GM12892 (cell line): ENCODE measurements at places on chromosomes 5 and 9.
A peak's percentile ranks its signal among the peaks of the same experiment; 100 is the strongest.

DNA sequence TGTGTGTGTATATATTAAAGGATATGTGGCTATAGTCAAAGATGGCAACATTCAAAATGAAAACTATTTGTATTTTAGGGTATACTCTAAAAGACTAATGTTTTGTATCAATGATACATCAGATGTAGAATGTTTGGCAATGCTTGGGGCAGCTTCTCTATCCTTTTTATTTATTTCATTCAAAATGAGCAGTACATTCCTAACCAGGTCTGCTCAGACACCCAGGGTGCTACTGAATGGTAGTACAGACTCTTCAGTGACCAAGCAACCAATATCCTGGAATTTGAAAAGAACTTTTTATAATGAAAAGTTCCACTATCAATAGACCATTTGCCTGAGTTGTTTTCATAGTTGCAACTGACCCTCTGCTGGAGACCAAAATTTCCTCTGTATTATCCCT is 23.9 kb downstream of the MEGF9 start:
- no peak for DNase-seq

DNA sequence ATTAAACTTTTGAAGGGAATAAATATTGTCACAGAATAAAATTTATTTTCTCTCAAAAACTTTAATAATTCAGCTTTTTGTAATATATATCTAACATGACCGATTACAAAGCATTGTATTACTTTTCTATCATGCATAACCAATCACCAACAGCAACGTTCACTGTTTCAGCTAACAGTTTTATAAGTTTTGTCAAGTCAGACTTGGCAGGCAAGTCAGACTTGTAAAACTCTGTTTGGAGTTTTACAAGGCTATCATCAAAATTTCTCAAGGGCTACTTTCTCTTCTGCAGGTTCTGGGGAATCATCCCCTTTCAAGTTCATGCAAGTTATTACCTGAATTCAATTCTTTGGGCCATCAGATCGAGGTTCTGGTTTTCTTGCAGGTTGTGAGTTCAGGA is 347.2 kb downstream of the CTNND2 start:
- DNase-seq = no peak

GRCh38 chr9:75845806-75846205 is 44.7 kb upstream of the PCSK5 start:
- no peak for DNase-seq

DNA sequence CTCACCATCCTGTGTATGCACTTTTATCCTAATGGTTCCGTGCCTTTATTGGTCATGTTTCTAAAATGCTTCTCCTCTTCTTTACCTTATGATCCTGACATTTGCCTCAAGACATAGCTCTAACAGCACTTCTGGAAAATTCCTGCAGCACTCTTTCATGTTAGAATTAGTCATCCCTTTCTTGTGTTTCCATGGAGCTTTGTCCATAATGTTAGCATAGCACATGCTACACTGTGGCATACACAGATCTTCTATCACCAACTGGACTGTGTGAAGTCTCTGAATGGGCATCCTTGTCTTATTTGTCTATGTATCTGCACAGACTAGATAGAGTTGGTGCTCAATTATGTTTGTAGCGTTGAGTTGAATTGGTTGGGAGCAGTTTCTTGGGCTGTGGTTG is 2.0 kb downstream of the SCGB3A2 start:
- DNase-seq = no peak

DNA sequence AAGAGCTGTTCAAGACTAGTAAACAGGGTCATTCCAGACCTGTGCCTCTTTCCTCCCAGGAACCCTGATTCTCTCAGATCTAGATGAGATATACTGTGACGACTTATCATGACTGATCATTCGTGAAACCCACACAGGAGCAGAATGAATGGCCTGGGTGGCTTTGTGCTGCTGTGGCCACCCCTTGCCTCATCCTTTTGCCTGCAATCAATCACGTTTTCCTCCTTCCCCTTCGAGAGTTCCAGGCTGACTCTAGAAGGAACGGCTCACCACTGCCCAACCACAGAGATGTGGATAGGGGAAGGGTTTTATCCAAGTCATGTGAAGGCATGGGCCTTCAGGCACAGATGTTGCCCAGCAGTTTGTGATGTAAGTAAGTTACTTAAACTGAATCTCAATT is 5.8 kb downstream of the ANXA6 start:
- DNase-seq = no peak

DNA sequence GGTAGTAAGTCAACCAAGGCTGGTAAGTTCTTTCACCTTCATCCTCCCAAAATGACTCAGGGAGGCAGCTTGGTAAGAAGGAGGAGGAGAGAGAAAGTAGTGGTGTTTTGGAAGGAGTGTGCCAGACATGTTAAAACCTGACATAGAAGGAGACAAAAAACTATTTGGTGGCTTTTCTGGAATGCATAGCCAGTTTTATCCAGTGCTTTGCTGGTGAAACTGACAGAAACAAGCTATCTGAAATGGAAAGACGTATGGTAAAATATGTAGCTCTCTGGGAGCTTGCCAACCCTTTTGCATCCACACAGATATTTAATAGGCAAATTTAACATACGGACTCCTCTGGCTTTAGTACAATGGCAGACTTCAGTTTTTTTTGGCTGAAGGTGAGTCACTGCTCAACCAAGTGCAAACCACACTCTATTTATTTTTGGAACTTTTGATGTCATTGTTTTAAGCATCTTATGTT is 45.4 kb downstream of the RAB14 start:
- peak; percentile 13 for DNase-seq

DNA sequence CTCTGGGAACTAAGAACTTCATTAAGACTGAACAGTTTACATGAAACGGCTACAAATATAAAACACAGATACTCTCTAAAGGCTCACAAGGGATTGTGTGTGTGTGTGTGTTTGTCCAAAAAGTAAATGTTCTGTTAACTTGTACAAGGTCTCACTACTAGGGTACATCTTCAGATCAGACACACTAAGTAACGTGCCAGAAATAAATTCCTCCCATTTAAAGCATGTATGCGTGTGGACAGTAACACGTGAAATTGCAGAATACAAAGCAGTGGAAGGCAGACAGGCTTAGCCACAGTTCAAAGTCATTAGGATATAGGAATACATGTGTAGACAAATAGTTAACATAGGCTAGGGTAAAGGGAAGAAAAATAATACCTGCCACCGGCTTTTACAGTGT is 1.8 kb downstream of the BNC2 start:
- no peak for DNase-seq

- DNase-seq = no peak
Observed at GRCh38 chr5:162283609-162284008, 216.0 kb downstream of the GABRG2 start.

- DNase-seq = no peak
Observed at GRCh38 chr5:123157791-123158581, 68.9 kb downstream of the PRDM6 start.

- DNase-seq = no peak
Observed at GRCh38 chr5:171409164-171410136, 10.0 kb upstream of the FGF18 start.

- DNase-seq = peak; percentile 95
Observed at GRCh38 chr9:137295238-137295811, 6.7 kb downstream of the NRARP start.

- DNase-seq = no peak
Observed at GRCh38 chr5:173751266-173751600, 134.8 kb upstream of the BOD1 start.

- no peak for DNase-seq
Observed at GRCh38 chr9:95780751-95781150, 94.7 kb upstream of the ERCC6L2 start.
